Inflammatory macrophage (primary cell): ENCODE measurements at places on chromosomes 6 and 20.

DNA sequence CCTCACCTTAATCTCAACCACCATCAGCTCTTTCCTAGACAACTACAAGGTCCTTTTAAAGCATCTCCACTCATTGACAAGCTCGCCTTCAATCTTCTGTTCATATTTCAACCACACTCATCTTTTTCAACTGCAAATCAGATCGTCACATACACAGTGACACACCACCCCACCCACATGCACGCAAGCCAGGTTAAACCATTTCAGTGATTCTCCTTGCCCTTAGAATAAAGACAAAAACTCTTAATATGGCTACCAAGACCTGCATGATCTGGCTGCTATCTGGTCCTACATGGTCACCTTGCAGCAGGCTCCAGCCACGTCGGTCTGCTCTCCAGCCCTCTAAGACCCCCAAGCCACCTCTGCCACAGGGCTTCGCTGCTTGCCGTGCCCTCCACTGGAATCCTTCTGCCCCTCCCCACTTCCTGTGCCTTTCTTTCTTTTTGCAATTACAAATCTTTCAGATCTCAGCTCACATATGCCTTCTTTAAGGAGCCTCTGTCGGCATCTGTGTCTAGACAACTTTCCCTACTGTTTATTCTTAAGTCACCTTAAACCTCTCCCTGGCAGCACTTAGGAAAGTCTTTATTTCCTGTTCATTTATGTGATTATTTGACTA, 507.3 kb upstream of the ARID1B start:
- no peak for DNase-seq

DNA sequence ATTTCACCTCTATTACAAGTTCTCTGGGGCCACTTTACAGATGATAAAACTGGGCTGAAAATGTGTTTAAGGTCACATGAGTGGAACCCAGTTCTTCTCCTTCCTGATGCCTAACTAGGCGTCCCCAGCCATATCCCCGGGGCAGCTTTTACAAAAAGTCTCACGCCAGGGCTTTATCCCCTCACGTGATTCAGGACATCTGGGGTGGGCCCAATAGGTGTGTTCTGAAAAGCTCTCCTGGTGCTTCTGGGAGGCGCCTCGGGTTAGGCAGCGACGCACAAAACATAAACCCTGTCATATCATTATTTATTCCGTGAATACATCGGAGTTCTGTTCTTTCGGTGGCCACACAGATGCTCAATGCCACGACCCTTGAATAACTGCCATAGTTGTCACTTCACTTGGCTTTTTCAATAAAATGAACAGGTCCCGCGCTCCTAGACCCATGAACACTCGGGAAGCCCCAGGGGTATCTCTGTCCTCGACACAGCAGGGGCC, 32.1 kb downstream of the SF3B5 start:
- DNase-seq: no peak

DNA sequence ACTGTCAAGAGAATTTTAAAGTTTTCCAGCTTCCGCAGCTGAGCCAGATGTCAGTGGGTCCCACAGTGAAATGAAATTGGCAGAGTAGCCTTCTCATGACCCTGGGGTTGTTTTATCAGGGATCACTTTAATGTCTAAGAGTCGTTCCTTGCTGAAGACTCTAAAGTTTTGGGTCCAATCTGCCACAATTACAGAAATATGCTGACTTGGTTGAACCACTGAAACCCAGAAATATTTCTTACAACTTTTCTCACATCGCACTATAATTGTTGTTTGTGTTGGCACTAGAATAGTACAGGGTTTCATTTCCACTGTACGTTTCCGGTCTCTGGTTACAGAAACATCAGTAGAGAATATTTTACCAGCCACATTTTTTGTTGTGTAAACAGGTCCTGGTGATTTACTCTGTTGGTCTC, 109.0 kb downstream of the HMGCLL1 start:
- DNase-seq: no peak

DNA sequence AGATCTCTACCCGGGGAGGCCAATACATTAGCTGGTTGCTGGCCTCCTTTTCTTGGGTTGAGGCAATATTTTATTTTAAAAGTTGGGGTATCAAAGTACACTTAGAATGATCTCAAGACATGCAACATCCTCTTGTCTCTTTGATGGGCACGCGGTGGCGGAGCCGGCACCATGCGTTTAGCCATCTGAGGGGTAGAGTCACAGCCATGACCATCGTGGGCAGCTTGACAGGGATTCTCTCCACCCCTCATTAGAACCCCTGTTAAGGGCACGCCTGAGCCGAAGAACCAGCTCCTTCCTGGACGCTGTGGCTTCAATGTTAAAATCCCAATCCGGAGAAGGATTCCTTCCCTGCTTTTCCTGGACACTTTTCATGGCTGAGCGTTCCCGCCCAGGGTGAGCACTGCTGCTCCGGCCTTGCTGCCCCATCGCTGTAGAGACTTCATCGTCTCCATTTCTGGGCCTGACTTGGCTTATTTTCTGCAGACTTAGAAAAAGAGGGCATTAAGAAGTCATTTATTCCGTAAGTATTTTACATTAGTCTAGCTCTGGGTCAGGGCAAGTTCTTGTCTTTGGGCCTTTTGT, 142.7 kb upstream of the CDH4 start:
- DNase-seq: no peak

- no peak for DNase-seq
Observed at GRCh38 chr6:150999107-150999506, 133.6 kb downstream of the MTHFD1L start.

DNA sequence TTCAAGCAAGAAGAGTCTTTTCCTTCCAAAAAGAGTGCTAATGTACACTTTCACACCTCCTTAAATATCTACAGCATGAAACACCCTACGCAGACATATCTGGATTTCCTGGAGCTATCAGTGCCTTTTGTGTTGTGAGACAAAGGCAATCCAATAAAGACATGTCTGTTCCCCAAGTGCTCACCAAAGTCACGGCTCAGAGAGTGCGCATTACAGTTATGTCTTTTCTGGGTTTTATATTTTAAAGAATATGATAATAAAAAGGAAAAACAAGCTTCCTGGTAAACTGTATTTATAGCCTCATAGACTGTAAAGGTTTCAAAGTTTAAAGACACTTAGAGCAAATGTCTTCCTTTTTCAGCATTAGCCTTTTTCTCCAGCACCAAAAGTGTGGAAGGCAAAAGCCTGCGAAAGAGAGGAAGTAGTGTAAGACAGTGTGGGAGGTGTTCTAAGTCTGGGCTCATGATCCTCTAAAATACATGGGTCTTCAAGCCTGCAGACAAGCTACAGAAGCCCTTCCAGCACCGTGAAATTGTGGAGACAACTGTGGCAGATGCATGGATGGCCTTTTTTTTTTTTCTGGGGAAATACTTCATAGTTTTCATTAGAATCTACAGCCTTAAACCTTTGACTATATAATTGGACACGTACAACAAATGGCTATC, 135.0 kb upstream of the SLC35B3 start:
- no peak for DNase-seq

- DNase-seq: no peak
Observed at GRCh38 chr6:89859744-89860143, 30.1 kb downstream of the CASP8AP2 start.

DNA sequence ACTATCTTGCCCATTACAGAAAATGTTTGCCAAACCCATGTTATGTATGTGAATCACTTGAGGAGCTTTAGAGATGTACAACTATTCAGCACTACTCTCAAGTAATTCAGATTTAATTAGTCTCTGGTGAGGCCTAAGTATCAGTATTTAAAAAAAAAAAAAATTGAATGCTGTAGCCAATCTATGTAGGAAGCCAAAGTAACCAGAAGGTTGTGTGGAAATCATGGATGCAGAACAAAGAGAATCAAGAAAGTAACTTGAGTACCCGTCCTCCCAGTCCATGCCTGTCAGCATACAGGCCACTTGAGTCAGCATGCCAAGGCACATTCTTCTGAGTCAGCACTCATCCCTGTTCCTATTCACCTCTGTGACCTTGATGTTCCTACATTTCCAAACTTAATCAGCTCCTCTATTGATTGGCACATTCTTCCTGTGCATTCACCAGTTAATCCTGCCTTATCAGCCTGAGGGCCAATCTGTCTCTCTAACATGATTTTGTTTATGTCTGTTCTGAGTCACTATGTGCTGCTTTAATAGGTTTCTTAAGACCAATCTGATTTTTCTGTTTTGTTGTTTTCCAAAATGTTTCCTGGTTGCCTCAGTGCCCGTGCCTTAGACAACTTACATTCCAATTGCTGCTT, 165.6 kb downstream of the KCNQ5 start:
- no peak for DNase-seq

DNA sequence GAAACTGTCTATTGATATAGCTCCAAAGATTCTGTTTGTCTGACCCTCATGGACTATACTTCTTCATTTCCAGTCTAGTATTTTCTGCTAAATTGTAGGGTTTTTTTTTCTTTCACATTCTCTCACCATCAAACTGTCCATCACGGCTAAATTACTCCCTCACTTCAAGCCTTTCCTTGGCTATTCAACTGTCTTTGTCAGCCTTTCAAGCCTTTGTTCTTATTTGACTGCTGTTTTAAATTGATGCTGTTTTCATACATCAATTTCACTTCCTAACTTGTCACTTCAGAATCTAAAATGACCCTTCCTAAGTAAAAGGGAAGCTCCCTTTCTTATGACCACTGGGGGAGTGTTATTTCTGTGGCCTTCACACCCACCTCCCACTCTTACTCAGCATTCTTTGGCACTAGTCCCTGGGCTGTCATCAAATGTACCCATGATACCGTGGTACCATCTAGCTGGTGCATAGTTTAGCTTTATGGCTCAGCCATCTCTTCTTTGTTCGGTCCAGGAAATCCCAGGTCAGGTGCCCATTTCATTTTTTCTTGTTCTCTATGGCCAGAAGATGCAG, 8.6 kb downstream of the GJA1 start:
- peak; percentile 13 for DNase-seq

GRCh38 chr6:35191889-35192288, 21.9 kb upstream of the SCUBE3 start:
- DNase-seq: no peak

GRCh38 chr6:55528624-55529023, 50.4 kb downstream of the HMGCLL1 start:
- peak; percentile 28 for DNase-seq

DNA sequence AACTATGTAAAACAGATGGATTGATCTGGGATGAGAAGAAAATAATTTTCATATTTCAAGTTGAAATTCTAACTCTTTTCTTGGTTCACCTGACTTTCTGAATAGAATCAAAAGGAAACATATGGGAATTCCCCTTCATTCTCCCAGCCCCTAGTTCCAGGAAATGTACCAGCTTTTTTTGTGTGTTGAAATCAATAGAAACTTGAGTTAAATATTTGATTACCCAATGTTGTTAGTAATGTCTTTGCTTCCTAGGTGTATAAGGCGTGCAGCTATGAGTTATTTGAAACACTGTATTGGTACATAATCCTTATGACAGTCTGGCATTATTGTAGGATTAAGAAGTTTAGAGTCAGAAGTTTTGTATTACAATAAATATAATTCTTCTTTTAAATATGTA, 21.5 kb downstream of the VNN2 start:
- DNase-seq: peak; percentile 71

DNA sequence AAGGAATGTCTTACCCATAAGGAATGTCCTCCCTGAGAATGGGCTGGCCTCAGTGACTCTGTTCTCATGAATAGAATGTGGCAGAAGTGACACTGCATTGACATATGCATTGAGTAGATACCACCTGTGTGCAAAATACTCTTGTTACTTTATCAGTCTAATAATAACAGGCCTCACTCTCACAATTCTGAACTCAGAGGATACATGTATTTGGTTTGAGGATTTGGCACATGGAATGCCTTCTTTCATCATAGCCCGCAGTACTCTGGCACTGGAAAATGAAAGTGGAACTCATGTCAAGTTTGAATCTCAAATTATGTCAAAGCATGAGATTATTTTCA, 52.9 kb upstream of the PLCB4 start:
- no peak for DNase-seq

DNA sequence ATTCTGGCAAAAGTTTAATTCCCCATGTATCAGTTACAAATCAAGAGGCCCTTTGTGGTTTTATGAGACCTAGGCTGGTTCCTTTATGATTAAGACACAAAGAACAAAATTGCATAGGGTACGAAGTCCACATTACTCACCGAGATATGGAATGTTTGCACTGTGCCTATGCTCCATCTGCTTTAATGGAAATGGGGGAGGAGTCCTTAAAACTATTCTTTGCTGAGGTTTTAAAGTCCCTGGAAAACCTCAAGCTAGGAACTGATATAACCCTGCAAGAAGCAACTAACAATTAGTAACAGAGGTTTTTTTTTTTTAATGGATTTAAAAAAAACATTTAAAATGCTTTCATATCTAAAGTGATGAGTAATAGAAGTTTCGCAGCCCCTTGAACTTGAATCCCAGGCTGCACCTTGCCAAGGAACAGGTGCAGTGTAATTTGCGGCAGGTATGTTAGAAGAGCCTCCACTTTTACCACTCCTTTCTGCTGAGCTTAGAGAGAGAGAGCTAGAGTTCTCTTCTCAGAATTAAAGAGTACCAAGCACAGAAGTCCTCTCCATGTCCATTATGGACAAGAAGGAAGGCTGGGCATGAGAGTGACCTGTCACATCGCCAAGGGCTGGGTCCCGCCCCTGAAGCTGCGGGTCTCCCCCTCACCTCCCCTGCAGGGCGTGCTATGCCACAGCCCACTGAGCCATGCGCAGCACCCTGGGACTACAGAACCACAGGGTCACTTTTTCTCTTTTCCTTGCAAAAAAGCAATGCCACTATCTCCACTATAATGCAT, 2.3 kb downstream of the SERPINB1 start:
- DNase-seq: peak; percentile 29

- no peak for DNase-seq
Observed at GRCh38 chr6:36847152-36847551, 7.9 kb upstream of the CPNE5 start.

- peak; percentile 49 for DNase-seq
Observed at GRCh38 chr6:138454981-138455706, 44.1 kb downstream of the NHSL1 start.

DNA sequence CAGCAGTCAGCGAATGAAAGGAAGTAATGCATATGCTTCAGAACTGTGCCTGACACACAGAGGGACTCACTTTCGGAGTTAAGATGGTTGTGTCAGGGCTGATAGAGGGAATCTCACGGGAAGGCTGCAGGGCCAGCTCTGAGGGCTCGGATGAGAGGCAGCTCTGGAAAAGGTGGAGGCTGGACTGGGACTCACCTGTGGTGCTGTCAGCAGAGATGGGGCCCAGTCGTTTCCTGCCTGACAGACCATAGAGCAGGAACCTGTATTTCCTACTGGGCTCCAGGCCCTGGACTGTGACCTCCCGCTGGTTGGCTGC, 9.3 kb downstream of the CYP21A2 start:
- DNase-seq: no peak

- no peak for DNase-seq
Observed at GRCh38 chr20:34388678-34389077, 25.6 kb downstream of the ITCH start.

GRCh38 chr6:90263633-90264032, 33.0 kb downstream of the BACH2 start:
- DNase-seq: no peak

GRCh38 chr20:50848341-50848808, 53.5 kb downstream of the BCAS4 start:
- DNase-seq: no peak

GRCh38 chr6:10082385-10082784, 332.5 kb downstream of the TFAP2A start:
- peak; percentile 97 for DNase-seq
